ENCODE measurements at places on chromosomes 5 and 9. TPM values are rescaled to one million over a fixed set of nuclear protein-coding genes. Genes with fewer than 3 reads are reported as not detected.

GFI1B gene
- total RNA-seq = not detected

CREBRF gene
- 18.3 TPM for total RNA-seq

SPEF2 gene
- 6.6 TPM for total RNA-seq

OR13C5 gene
- not detected for total RNA-seq

FRMPD1 gene
- not detected for total RNA-seq

BRINP1 gene
- not detected for total RNA-seq

PAEP gene
- not detected for total RNA-seq

DPYSL3 gene
- 0.12 TPM for total RNA-seq

SPAAR gene
- total RNA-seq = not detected

DDX4 gene
- 0.31 TPM for total RNA-seq

- H3K27ac ChIP-seq = no peak overlapping the region
- no peaks in the 10 kb centered on the region for H3K4me1 ChIP-seq
- no peak overlapping the region for H3K4me3 ChIP-seq
- H3K36me3 ChIP-seq = no peaks in the 10 kb centered on the region
- no peak for DNase-seq
Measured at GRCh38 chr5:16889203-16889971, 46.7 kb downstream of the MYO10 start.

- DNase-seq = no peak
- no peaks in the 10 kb centered on the region for H3K4me1 ChIP-seq
- H3K36me3 ChIP-seq = no peaks in the 10 kb centered on the region
- no peaks in the 10 kb centered on the region for H3K27me3 ChIP-seq
- H3K27ac ChIP-seq = no peak overlapping the region
Measured at GRCh38 chr5:151627650-151628049, 36.5 kb upstream of the FAT2 start.

- H3K4me3 ChIP-seq = no peak overlapping the region
- DNase-seq = no peak
Measured at GRCh38 chr9:40927851-40928802, 200.4 kb downstream of the FOXD4L6 start.

- H3K36me3 ChIP-seq = no peaks in the 10 kb centered on the region
- no peaks in the 10 kb centered on the region for H3K4me1 ChIP-seq
- H3K27ac ChIP-seq = no peak overlapping the region
- no peaks in the 10 kb centered on the region for H3K27me3 ChIP-seq
- H3K4me3 ChIP-seq = no peak overlapping the region
- DNase-seq = no peak
Measured at GRCh38 chr5:34804913-34805312, 34.1 kb upstream of the TTC23L start.

- DNase-seq = no peak
- no peaks in the 10 kb centered on the region for H3K4me1 ChIP-seq
Measured at GRCh38 chr5:140234377-140234989, 59.5 kb downstream of the CYSTM1 start.

DNA sequence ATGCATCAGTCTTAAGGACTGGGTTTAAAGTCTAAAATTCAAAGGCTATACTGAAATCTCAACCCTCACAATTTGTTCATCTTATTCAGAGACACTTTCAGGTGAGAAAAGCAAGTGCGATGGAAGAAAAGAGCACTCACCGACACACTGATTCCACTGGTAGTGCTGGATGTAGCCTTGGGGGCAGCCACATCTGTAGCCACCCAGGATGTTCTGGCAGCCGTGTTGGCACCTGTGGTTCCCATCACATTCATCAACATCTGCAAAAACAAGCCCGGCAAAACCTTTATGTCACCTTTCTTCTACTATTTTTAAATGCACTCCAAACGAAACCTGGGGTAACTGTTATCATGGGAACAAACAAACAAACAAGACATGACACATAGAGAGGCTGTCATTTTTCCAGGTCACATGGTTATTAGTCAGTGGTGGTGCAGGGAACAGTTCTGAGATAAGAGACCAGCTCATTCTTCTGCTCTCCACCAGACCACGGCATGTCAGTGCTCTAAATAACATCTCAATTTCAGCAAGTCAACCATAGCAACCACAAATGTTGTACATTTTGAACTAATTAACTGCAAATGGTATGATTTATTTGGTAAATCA is 188.4 kb downstream of the SLC12A2 start:
- H3K27me3 ChIP-seq = peaks cover 13% of the 10 kb centered on the region
- no peaks in the 10 kb centered on the region for H3K4me1 ChIP-seq
- no peak for DNase-seq
- no peak overlapping the region for H3K4me3 ChIP-seq
- H3K27ac ChIP-seq = no peak overlapping the region

GRCh38 chr5:142512043-142513042 is 173.5 kb downstream of the FGF1 start:
- H3K4me1 ChIP-seq = peaks cover 23% of the 10 kb centered on the region
- H3K36me3 ChIP-seq = peaks cover 2% of the 10 kb centered on the region
- H3K27ac ChIP-seq = no peak overlapping the region

- H3K27me3 ChIP-seq = no peaks in the 10 kb centered on the region
- H3K36me3 ChIP-seq = no peaks in the 10 kb centered on the region
- no peak overlapping the region for H3K4me3 ChIP-seq
- DNase-seq = no peak
Measured at GRCh38 chr9:107620801-107621200, 131.2 kb upstream of the KLF4 start.

GRCh38 chr5:96563816-96564215 is 98.4 kb upstream of the CAST start:
- peaks cover 11% of the 10 kb centered on the region for H3K4me1 ChIP-seq
- no peaks in the 10 kb centered on the region for H3K36me3 ChIP-seq

DNA sequence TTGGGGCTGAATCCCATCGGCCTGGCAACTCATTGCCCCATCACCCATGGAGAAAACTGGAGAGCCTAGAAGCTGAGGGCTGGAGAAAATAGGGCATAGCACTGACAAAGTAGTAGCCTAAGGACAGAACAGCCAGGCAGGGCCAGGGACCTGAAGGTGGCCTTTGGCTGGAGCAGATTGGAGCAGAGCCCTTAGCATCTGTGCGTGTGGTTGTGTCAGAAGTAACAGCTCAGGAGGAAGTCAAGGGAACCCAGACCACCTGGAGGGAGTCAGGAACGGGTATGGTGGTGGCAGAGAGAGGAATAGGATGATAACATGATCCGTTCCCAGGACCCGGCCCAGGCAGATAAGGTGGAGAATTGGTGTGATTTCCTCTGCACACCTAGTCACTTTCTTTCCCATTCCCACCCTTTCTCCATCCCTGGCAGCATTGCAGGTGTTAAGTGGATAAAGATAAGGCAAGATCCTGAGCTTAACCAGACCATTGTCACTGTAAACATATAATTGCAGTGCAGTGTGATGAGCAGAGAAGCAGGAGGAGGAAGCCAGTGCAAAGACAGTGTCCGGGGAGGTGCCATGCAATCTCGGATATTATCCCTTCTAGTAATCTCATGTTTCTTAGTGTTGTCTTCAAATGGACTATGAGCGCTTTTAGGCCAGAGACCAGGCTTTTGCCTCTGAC is 67.0 kb downstream of the NDFIP1 start:
- no peaks in the 10 kb centered on the region for H3K36me3 ChIP-seq
- no peak for DNase-seq
- H3K27me3 ChIP-seq = peaks cover 2% of the 10 kb centered on the region
- H3K4me1 ChIP-seq = no peaks in the 10 kb centered on the region
- no peak overlapping the region for H3K27ac ChIP-seq

DNA sequence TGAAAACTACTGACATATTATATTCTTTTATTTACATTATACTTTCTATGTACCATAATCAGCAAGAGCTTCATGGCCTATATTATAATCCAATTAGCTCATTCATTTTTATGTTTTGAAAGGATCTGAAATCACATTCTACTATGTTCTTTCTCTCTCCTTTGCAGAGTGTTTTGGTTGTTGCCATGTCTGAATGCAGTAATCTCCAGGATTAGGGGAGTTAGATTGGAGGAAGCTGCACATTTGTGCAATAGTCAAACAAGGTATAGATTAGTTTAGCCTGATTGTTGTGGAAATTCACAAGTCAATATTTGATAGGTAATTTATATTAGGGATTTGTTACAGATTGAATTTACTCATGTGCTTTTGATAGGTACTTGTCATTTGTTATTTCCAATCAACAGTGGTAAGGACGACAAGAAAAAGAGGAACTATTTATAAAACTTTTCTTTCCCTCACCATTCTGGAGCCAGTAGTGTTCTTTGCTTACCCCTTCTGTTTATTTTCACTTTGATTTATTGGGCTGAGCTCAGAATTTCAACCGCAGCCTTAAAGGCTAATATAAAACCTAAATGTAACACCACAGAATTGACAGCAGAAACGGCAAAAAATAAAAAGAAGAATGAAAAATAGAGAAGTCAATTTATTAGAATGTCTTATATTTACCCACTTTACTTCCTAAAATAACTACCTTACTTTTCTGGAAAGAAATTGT is 597.0 kb downstream of the CHSY3 start:
- H3K4me1 ChIP-seq = no peaks in the 10 kb centered on the region
- no peak overlapping the region for H3K27ac ChIP-seq
- H3K36me3 ChIP-seq = no peaks in the 10 kb centered on the region
- H3K27me3 ChIP-seq = no peaks in the 10 kb centered on the region

DNA sequence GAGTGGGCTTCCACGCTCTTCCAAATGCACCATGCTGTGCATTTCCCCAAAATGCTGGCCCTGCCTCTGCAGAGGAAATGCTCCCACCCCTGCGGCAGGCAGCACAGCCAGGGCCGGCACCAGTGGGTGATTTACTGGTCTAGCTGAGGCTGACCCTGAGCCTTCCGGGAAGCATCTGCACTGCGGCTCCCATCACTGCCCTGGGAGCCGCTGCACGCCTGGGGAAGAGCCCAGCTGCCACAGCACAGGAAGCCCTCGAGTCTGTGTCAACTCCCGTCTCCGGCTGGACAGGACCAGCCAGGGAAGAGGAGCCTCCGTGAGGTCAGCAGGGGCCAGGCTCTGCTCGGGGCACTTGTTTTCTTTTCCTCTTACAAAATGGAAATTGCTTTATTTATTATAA is 25.1 kb upstream of the EEIG1 start:
- DNase-seq = peak; percentile 29
- peak overlapping the region; percentile 89 for H3K27ac ChIP-seq
- H3K4me3 ChIP-seq = peak overlapping the region; percentile 59
- H3K4me1 ChIP-seq = peaks cover 48% of the 10 kb centered on the region
- peaks cover 3% of the 10 kb centered on the region for H3K36me3 ChIP-seq

GRCh38 chr5:73295447-73295846 is 122.5 kb downstream of the TMEM174 start:
- no peak for DNase-seq
- no peak overlapping the region for H3K4me3 ChIP-seq
- H3K27me3 ChIP-seq = peaks cover 77% of the 10 kb centered on the region
- H3K4me1 ChIP-seq = peaks cover 15% of the 10 kb centered on the region
- no peak overlapping the region for H3K27ac ChIP-seq

GRCh38 chr5:28576022-28576421 is 1537.6 kb upstream of the CDH9 start:
- H3K27ac ChIP-seq = no peak overlapping the region
- no peak overlapping the region for H3K4me3 ChIP-seq
- no peak for DNase-seq
- H3K36me3 ChIP-seq = no peaks in the 10 kb centered on the region

DNA sequence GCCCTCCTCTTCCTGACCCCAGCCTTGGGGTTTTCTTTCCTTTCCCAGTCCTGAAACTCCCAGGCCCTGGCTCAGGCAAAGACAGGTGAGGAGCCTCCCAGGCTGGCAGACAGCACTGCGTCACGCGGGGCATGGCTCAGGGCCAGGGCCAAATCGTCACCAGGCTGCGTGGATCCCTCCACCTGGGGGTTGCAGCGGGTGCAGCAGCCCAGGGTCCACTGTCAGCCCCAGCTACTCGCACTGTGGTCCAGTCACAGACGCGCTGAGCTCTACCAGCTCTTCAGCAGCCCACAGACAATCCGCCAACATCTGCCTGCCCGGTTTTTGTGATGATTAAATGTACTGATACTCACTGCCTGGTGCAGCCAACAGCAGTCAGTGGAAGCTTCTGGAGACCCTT is 12.1 kb downstream of the FAM78A start:
- peaks cover 29% of the 10 kb centered on the region for H3K36me3 ChIP-seq
- peak overlapping the region; percentile 99 for H3K27ac ChIP-seq
- peak overlapping the region; percentile 76 for H3K4me3 ChIP-seq
- H3K27me3 ChIP-seq = no peaks in the 10 kb centered on the region

DNA sequence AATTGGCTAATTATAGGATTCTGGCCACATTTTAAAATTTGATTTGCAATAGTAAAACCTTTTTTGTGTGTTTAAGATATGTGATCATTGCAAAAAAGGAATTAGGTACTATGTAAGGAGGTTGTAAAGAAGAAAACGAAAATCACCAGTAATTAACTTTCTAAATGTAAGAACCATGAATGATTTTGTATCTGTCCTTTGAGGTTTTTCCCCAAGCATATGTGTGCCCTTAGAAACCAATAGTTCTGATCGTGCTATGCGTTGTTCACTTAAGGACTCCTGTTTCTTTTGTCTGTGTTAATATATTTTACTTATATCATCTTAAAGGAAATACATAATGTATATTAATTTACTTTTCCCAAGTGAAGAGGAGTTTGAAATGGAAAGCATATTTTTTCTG is 410.2 kb downstream of the PSAT1 start:
- H3K4me3 ChIP-seq = no peak overlapping the region
- H3K4me1 ChIP-seq = no peaks in the 10 kb centered on the region
- no peaks in the 10 kb centered on the region for H3K27me3 ChIP-seq
- no peaks in the 10 kb centered on the region for H3K36me3 ChIP-seq

GRCh38 chr9:101254733-101255433 is 129.9 kb downstream of the BAAT start:
- H3K4me3 ChIP-seq = no peak overlapping the region

- peaks cover 8% of the 10 kb centered on the region for H3K4me1 ChIP-seq
- no peak overlapping the region for H3K27ac ChIP-seq
- H3K27me3 ChIP-seq = peaks cover 6% of the 10 kb centered on the region
- no peak for DNase-seq
Measured at GRCh38 chr5:173971681-173972345, 17.2 kb upstream of the C5orf47 start.

GRCh38 chr5:139137697-139138096 is 60.5 kb downstream of the SIL1 start:
- H3K4me1 ChIP-seq = peaks cover 12% of the 10 kb centered on the region
- H3K4me3 ChIP-seq = no peak overlapping the region
- DNase-seq = no peak
- no peaks in the 10 kb centered on the region for H3K27me3 ChIP-seq
- H3K36me3 ChIP-seq = no peaks in the 10 kb centered on the region

GRCh38 chr5:84382363-84383295 is 2.1 kb downstream of the EDIL3 start:
- H3K27me3 ChIP-seq = peaks cover 37% of the 10 kb centered on the region
- H3K36me3 ChIP-seq = no peaks in the 10 kb centered on the region
- H3K4me3 ChIP-seq = no peak overlapping the region
- no peak for DNase-seq
- peaks cover 6% of the 10 kb centered on the region for H3K4me1 ChIP-seq

DNA sequence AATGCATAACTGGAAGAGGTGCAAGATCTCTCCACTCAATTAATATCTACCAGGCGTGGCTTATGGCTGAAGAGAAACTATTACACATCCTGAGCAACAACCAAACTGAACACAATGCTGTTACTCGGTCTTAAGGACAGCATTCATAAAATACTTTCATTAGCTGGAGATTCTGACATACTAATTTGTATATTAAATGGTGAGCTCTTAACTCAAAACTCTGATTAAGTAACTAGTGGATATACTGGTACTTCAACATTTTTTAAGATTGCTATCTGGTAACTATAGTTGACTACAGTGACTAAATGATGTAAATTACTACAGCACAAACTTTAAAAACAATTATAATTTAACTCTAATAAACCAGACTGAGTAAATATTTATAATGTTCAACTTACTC is 15.8 kb downstream of the ZDHHC21 start:
- no peak for DNase-seq
- peaks cover under 1% of the 10 kb centered on the region for H3K4me1 ChIP-seq
- H3K36me3 ChIP-seq = peaks cover 15% of the 10 kb centered on the region
- H3K27me3 ChIP-seq = no peaks in the 10 kb centered on the region
- no peak overlapping the region for H3K27ac ChIP-seq
- no peak overlapping the region for H3K4me3 ChIP-seq
